SJCRH30 (cell line): ENCODE measurements at places on chromosomes 1 and 21. TPM values are rescaled to one million over a fixed set of nuclear protein-coding genes. Genes with fewer than 3 reads are reported as not detected.

- DNase-seq, result peak; percentile 60
Measured at GRCh38 chr1:119141020-119141424, 569 bp upstream of the WARS2 start.

GRCh38 chr21:44887126-44887806, 13.8 kb upstream of the PTTG1IP start:
- no peak for DNase-seq

DNA sequence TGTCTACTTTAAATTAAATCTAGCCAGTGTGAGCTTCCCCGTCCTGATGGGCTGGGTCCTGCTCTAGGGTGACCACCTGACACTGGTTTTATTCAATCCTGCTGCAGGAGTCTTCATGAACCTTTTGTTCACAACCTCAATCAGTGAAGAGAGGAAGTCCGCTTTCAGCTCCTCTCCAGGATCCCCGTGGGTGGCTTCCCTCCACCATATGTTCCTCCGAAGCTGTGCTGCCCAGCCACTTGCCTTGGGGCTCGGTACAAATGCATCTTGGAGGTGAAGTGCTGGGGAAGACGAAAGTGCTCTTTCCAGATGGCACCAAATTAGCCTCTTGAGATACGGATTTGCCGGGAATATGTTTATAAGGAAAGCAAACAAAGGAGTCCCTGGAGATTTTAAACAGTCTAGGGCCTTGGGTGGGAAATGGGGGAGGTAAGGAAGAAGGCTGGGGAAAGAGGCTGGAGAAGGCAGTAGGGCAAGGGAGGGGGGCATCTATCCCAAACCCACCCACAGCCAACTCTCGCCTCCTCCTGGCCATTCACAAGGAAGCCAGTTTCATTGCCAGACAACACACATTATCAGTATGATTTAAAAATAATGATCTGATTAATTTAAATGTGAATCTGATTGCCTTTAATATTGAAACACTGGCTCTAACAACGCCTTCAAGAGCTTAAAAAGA, 430.8 kb downstream of the DISC1 start:
- no peak for DNase-seq

SLC6A17 gene
- not detected in 2 replicates for total RNA-seq
